ENCODE measurements at places on chromosomes 11 and 22.

- no peak for DNase-seq
These were observed 139.3 kb downstream of the CEP164 start for GRCh38 chr11:117466966-117467365.

GRCh38 chr11:111095327-111095726 lies 150.2 kb upstream of the POU2AF2 start:
- no peak for DNase-seq

DNA sequence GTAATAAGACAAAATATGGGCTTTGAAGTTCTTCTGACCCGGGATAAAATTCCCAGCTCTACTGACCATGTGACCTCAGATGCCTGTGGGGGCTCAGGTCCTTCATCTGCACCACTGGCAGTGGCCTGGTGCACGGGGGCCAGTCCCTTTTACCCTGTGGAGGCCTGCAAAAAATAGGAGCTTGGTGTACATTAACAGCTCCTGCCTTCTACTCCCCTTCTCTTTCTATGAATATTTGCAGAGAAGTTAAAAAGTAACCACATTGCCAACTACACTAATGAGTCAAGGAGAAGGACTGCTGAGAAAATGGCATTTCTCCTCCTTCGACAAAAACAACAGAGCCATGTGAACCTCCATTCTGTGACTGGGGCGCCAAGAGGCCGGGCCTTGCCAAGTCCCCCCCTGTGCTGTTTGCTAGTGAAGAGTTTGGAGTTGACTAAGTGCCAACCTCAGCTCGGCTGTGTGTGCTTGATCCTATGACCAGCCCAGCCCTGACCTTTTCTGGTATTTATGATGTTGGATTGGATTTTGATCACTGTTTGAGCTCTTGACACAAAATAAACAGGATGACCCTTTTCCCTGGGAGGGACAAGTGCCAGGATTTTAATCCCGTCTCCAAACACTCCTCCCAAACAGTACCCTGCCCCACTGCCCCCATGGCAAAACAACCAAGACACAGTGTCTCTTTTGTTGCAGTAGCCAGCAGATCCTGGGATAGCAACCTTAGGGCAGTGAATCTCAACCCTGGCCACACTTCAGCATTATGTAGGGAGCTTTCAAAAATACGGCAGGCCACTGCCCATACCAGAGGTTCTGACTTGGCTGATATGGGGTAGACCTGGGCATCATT lies 380.1 kb downstream of the LARGE1 start:
- no peak for DNase-seq

DNA sequence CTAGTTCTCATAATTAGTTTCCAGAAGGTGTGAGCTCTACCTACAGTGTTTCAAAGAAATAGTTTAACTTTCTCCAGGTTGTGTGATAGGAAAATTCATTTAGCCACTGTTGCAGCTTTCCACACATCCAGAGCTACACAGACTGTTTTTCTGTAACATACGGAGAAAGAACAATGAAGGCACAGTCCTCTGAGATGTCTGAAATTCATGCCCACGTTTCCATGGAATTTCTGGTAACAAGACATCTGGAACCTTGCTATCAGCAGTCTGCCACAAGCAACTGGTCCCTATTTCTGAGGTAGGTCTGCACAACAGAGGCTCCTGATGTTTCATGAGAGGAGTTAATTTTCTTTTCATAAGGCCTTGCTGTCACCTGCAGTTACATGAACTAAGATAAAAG lies 273.3 kb upstream of the C11orf87 start:
- DNase-seq, result no peak

DNA sequence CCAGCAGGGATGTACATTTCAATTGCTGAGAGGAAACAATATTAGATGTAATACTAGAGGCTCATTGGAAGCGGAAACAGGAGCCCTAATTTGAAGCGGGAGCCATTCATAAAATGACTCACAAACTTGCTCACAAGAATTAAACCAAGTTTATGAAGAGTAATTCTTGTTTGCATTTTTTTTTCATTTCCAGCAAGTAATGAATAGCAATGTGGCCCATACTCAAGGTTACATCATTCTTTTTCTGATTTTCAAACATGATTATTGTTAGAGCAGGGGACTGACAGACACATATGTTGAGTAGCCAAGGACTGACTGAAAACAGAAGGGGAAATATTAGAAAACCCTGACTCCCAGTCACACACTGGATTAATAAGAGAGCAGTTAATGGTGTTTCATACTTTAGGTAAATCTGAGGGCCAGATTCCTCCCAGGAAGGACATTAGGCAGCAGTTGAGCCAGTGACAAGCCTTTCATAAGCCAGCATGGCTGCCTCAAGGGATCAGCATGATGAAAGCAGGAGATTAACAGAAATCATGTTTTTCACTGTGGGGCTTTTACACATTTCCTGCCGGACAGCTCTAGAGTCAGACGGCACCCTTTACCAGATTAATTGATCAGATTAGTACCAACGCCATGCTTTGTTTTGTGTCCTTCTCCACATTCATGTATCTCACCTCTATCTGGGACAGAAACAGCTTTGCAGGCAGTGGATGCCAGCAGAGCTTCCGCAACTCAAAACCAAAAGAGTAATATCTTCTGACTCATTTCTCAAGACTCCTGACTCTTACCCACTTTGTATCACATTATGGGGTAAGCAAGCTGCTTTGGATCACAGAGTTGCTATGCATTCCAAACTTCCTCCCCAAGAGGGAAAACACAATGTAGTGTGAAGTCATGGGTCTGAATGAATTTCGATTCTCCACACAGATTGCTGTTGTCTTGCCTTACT lies 831.6 kb downstream of the KCNA4 start:
- no peak for DNase-seq

GRCh38 chr11:9662273-9662672 lies 1.6 kb upstream of the SWAP70 start:
- no peak for DNase-seq

GRCh38 chr11:13126430-13126829 lies 117.3 kb downstream of the RASSF10 start:
- no peak for DNase-seq

DNA sequence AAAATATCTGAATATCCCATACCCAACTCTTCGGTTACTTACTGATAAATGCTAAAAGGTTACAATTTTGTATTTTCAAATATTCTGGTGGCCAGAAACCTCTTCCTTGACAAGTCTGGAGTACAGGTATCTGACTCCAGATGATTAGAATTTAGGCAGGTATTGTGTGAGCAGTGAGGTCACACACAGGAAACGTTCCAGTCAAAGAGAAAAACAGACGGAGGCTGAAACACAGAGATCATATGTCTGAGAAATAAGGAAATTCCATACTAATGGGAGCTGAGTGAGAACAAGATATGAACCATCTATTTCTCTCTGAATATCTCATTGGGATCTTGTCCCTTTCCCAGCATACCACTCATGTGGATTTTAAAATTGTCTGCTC lies 89.4 kb upstream of the IGLL5 start:
- no peak for DNase-seq

DNA sequence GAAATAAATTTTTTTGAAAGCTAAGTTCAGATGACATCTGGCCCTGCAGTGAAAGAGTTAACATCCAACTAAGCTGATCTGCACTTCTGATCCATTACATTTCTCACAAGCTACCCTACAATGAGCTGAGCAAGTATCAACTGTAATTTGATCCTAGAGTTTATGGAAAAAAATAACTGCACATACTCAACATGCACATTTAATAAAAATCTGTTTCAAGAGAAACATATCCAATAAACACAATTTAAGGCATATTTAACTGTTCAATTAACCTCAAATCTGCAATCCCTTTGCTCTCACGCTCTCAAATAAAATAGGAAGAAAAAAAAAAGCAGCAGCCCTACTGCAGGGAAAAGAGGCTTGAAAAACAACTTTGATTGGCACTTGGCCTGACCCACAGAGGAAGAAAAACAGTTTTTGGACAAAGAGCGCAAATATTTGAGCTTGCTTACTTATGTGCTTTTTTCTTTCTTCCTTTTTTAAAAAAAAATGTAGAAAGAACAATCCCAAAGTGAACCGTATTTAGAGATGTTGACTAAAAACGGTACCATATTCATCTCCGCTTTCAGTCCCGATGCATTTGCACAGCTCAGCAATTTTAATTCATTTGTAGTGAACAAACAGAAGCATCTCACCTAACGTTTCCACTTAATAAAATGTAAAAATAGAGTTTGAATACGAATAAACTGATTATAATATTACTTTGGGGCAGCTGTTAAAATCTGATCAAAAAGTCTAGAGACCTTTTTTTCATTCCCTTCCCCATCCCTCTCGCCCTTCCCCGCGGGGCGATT lies 1.6 kb downstream of the SESN3 start:
- DNase-seq, result no peak

- no peak for DNase-seq
These were observed 112.3 kb upstream of the SORL1-AS1 start for GRCh38 chr11:121564948-121565684.

DNA sequence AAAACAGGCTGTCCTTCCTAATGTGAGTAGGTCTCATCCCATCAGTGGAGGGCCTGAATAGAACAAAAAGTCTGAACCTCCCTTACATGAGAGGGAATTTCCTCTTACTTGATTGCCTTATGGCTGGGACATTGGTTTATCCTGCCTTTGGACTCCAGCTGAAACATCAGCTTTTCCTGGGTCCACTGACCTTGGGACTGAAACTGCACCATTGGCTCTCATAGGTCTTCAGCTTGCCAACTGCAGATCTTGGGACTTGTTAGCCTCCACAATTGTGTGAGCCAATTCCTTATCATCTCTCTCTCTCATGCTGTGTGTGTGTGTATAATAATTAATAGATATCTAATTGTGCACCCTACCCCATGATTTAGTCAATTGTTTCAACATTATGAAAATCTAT lies 375.3 kb upstream of the DDI1 start:
- DNase-seq, result no peak
